Spleen (tissue), 13 donors: ENCODE measurements at places on chromosomes 4 and X. TPM values are rescaled to one million over a fixed set of nuclear protein-coding genes. Genes with fewer than 3 reads are reported as not detected.

The MAGEC2 gene
- not detected for total RNA-seq

The PLP1 gene
- 0.39 TPM for total RNA-seq

The ZFP92 gene
- total RNA-seq, result 2.4 TPM

The ADAMTS3 gene
- total RNA-seq, result 1.2 TPM

GRCh38 chrX:119455264-119455663 is 13.0 kb upstream of the SLC25A5 start:
- DNase-seq, result no peak

DNA sequence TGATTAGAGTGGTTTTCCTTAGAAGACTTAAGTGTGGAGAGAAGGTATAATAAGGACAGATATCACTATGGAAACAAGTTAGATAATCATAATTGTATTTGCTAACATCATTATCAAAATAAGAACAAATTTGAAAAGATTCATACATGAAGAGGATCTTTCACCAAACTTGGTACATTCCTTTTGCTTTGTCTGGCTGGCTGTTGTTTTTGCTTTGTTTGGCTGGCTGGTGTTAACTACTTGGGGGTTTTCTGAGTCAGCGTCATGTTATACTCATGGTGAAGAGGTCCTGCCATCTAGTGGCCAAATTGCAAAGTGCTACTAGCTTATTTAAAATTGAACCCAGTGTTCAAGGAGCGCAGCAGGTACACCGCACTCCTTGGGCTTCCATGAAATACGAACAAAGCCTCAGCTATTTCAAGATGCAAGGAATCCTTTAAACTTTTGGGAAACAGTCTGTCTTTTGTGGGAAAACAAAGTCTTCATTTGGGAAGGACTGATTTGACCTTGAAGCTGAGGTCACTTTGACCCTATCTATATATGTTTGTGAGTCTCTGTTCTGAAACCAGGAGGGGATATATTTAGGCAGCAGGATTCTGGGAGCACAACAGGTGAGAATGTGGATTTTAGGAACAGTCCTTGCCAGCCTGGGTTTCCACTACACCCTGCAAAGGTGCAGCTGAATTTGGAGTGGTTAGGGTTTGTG is 129.7 kb downstream of the PLS3 start:
- DNase-seq, result no peak

DNA sequence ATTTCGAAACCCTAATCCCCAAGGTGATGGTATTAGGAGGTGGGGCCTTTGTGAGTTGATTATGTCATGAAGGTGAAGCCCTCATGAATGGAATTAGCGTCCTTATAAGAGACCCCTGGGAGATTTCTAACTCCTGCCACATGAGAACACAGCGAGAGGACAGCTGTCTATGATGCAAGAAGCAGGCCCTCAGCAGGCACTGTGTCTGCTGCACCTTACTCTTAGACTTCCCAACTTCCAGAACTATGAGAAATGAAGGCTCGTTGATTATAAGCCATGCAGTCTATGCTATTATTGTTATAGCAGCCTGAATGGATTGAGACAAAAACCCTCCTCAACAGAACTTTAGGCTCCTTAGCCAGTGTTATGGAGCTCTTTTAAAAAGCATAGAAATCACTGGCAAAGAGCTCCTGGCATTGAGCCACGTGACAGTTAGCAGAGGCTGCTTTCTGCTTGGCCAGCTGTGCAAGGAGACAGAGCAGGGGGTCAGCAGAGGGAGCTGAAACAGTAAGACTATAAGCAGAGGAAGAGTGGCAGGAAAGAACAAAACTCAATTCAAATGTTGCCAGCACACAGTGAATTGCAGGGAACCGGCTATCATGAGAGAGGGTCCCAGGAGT is 219.2 kb upstream of the FAT1 start:
- no peak for DNase-seq

DNA sequence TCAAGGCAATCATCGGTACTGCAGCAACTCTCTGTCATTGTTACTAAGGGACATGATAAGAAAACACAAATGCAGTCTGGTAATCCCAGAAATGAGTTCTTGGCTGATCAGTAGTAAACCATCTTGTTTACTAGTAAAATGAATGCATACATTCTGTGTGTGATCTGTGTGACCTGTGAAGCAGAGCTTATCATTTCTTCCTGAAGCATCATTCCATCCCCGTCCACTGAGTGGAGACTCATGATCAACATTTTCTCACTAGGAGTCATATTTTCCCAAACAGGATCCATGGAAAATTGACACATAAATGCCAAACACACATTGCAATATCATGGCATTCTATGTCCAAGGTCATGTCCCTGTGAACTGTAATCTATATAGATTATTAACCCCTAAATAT is 226.1 kb downstream of the ANKRD50 start:
- no peak for DNase-seq

GRCh38 chrX:143296521-143296920 is 220.8 kb downstream of the SPANXN3 start:
- no peak for DNase-seq

DNA sequence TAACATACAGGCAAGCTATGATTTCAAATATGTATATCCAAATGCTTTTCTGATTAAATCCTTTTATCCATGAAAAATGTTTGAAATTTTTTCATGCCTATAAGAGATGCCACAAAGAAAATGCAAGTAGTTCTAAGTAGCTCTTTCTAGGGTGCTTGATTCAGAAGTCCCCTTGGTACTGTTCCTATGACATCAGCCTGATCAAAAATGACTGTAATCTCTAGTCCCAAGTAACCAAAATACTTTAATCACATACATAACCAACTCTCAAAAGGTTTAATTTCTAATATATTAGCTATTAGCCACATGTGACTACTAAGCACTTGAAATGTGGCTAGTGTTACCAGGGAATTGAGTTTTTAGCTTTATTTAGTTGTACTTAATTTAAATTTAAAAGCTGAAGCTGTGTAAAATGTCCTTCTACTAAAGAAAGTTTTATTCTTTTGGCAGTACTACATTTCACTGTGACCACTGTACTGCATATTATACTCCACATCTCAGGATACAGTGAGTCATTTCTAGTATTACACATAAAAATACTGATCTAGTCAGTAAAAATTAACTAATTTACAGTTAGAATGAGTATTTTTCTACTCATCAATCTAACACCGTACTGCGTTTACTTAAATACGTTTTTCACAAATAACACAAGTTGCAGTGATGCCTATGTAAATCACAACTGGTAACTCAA is 33.9 kb downstream of the FBXW7 start:
- no peak for DNase-seq

- DNase-seq, result no peak
Observed at GRCh38 chr4:137029026-137029425, 503.3 kb downstream of the PCDH18 start.

DNA sequence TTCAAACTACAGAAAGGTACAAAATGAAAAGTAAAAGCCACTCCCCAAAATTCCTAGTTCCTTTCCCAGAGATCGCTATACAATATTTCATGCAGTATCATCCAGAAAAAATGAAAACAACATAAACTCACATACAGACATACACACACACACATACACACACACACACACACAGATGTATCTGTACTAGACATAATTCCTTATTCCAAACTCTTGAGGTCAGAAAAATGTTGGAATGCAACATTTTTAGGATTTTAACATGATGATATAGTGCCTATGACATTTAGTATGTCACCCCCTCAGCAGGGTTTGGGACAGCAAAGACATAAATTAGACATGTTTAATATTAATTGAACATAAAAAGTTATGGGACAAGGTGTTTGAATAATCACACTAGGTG is 73.4 kb upstream of the LHFPL1 start:
- no peak for DNase-seq

DNA sequence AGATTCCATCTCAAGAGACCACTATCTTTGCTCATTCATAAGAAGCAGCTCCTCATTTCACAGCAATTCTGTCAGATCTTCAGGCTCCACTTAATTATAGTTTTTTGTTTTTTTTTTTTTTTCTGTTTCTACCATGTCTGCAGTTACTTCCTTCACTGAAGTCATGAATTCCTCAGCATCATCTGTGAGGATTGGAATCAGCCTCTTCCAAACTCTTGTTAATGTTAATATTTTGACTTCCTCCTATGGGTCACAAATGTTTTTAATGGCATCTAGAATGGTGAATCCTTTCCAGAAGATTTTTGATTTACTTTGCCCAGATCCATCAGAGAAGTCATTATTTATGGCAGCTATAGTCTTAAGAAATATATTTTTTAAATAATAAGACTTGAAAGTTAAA is 53.1 kb downstream of the BMP2K start:
- DNase-seq, result no peak

- no peak for DNase-seq
Observed at GRCh38 chrX:29461039-29461438, 754.3 kb upstream of the MAGEB2 start.

DNA sequence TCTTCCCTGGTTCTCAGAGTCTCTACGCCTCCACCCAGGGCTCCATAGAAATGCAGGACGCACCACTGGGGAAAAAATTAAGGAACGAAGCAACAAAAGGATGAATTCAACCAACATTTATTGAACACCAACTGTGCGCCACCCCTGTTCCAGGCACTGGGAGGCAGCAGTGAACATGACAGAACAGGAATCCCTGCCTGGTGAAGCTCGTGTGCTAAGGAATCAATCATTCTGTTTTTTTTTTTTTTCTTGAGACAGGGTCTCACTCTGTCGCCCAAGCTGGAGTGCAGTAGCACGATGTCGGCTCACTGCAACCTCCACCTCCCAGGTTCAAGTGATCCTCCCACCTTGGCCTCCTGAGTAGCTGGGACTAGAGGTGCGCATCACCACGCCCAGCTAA is 1.9 kb upstream of the FTSJ1 start:
- no peak for DNase-seq

DNA sequence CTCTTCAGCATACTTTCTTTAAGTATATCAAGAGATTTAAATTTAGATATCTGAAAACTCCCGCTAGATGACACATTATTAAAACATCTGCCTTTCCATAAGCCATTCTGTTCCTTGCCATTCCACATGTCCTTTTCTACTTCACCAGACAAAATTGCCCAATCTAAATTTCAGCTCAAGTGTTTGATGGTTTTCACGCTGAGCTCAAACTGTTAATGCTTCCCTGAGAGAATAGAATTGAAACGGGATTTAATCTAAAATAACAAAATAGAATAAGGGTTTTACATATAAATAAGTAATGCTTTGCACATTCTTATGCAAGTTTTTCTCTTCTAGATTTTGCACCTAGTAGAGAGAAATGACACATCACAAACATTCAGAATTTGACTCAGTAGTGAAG is 764.5 kb upstream of the TENM3 start:
- DNase-seq, result no peak
